Activated CD4-positive, alpha-beta T cell treated with anti-CD3 and anti-CD28 coated beads, Interleukin-10, Interleukin-2, amounts not matched to agents 100 ng/mL and 50 ng/mL, durations not matched to agents 16 hours and 8 hours (primary cell): ENCODE measurements at places on chromosomes 5 and 9.
A peak's percentile ranks its signal among the peaks of the same experiment; 100 is the strongest.

- no peak for DNase-seq
Measured at GRCh38 chr9:110526426-110526825, 53.1 kb downstream of the SVEP1 start.

DNA sequence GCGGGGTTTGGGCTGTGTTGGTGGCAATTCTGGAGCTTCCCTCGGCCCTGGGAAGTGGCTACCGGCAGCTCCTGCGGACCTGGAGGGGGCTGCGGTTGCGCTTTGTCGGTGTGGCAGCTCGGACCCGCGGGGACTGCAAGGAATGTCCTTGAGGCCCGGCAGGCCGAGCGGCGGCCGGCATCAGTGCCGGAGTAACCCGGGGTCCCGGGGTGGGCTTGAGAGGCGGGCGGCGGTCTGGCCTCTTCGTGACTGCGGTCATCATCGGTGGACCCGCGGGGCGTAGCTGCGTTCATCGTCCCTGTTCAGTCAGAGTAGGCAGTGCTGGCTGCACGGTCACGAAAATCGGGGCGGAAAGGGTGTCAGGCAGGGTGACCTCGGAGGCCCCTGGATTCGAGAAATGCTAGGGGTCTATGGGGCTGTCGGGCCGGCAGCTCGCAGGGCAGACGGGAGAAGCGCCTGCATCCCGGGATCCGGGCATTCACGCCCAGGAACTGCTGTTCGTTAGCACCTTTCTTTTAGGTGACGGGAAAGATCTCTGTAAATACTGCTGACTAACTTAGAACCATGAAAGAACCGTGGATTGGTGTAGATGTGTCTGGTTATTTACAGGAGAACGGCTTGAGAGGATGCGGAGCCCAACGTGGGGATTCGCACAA, 474 bp downstream of the HMGCR start:
- DNase-seq, result peak; percentile 39

GRCh38 chr5:9515436-9515835, 30.4 kb downstream of the SEMA5A start:
- DNase-seq, result no peak

DNA sequence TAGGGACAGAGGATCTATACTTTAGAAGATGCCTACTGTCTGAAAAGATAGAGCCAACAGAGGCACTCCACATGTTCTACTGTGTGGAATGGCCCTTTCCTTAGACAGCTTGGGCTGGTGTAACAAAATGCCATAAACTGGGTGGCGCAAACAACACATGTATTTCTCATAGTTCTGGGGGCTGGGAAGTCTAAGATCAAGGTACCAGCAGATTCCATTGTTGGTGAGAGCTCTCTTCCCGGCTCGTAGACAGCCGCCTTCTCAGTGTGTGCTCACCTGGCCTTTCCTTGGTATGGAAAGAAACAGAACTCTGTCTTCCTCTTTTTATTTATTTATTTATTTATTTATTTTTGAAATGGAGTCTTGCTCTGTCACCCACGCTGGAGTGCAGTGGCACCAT, 70.9 kb downstream of the APTX start:
- DNase-seq, result no peak

DNA sequence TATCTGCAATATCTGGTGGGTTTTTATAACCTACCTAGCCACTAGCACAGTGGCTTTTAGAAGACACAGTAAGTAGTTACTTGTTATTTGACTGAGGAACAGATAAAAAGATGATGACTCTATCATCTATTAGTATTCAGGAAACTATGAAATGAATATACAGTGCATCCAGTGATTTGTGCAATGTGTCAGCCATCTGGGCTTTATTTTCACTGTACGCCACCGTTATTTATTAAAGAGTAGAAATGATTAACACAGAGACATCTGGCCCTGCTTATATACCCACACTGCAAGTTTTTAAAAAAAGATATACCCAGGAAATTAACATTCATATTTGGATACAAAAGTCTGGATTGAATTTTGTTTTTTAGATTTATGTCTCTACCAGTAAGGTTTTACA, 408.4 kb downstream of the PDE4D start:
- no peak for DNase-seq

DNA sequence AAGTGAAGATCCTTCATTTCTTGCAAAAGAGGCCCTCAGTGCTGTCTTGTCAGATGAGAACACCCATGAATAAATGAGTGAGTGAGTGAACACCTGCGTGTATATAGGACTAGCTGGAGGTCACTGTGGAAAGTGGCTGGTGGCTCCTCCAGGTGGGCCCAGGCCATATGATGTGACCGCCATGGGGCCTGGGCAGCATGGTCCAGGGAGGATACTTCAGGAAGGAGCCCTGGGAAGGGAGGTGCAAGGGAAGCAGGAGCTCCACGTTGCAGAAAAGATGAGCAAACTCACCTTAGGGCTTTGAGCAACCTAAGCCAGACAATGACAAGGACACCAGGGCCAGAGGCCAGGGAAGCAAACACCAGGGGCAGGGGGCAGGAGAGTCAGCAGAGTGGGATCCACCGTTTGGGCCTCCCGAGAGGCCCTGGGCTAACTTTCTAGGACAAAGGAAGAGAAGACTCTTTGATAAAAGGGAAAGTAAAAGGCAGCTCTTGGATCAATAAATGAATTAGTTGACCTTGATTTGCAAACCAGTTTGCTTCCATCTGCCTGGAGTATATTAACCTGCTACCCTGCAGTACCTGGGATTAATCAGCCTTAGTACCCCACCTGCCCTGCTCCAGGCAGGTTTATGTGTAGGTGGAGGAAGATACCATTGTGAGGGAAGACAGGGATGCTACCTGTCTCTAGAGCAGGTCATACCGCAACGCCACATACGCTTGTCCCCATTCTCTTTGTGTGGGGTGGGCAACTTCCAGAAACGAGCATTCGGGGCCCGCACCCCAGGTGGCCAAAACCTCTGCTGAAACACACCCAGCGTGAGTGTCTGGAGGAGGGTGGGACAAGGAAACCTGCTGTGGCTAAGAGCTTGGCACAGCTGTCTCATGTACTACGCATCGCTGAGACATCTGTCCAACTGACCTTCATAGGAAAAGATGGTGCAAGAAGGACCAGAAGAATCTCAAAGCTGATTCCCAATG, 51.4 kb upstream of the OLFM1 start:
- DNase-seq, result no peak

GRCh38 chr5:168590666-168591065, 11.5 kb upstream of the PANK3 start:
- DNase-seq, result no peak

- no peak for DNase-seq
Measured at GRCh38 chr5:90930756-90931431, 372.3 kb downstream of the ADGRV1 start.

GRCh38 chr9:98940276-98940675, 3.4 kb upstream of the COL15A1 start:
- DNase-seq, result no peak

GRCh38 chr5:1772634-1773033, 27.0 kb downstream of the MRPL36 start:
- no peak for DNase-seq

DNA sequence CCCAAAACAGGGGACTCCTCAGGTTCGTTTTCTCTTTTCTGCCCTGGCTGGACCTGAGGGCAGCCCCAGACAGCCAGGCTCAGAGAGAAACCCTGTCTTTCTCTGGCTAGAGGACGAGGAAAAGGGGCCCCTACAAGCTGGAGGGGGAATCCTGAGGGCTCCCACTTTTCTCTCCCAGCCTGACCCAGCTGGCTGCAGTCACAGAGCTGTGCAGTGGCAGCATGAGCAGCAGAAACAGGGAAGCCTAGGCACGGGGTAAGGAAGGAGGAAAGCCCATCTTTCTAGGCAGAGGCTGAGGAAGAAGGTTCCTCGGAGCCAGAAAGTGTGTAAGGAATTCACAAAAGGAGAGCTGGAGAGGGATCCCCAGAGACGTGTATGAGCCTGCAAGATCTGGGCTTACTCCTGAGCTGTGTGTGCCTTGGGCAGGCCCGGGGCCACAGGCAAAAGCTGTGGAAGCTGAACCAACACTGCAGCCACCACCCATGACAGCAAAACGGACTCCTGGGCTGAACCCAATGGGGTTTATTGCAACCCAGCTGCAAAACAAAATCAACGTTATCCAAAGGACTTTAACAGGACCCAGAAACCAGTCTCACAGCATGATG, 16.2 kb downstream of the CAMSAP1 start:
- DNase-seq, result no peak

GRCh38 chr5:143236682-143237081, 166.8 kb downstream of the NR3C1 start:
- no peak for DNase-seq

GRCh38 chr5:167720259-167720658, 571.2 kb upstream of the WWC1 start:
- DNase-seq, result no peak

DNA sequence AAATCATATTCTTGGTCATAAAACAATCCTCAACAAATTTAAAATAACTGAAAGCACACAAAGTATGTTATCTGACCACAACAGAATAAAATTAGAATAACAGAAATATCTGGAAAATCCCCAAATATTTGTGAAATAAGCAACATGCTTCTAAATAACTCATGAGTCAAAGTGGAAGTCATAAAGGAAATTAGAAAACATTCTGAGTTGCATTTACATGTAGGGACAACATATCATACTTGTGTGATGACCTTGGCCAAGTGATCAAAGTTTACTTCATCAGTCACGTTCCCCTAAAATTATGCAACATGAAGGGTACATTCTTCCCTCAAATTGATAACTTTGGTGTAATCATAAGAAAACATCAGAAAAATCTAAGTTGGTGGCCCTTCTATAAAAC, 64.7 kb downstream of the CSF2 start:
- no peak for DNase-seq

GRCh38 chr9:13100914-13101572, 178.4 kb downstream of the MPDZ start:
- DNase-seq, result no peak

DNA sequence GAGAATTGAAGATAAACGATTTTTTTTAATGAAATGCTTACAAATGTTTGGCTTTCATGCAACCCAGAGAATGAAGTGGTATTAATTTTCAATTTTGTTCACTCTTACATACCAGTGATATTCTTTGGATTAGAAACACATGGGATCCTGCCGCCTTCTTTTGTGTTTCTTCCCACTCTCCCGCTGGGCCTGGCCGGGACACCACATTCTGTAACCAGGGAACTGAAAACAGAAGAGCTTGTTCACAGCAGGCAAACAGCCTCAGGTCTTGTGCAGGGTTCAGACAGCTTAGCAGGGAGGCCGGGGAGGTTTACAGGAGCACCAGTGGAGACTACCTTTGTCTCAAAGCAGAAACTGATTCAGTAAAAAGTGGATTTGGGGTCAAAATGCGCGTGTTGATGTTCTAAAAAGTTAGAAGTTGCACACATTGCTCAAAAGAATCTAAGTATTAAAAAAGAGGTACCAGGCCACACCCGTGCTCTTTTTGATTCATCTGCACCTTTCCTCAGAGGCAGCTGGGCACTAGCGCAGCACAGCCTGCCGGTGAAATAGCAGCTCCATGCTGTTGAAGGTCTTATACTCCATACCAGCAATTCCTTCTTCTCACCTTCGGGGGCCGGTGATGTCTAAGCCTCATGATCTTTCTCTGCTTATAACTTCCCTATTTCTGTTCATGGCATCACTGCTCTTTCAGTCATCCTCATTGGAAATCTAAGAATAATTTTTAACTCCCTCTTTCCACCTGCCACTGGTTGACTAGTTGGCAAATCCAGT, 67.1 kb downstream of the GRAMD2B start:
- DNase-seq, result no peak

DNA sequence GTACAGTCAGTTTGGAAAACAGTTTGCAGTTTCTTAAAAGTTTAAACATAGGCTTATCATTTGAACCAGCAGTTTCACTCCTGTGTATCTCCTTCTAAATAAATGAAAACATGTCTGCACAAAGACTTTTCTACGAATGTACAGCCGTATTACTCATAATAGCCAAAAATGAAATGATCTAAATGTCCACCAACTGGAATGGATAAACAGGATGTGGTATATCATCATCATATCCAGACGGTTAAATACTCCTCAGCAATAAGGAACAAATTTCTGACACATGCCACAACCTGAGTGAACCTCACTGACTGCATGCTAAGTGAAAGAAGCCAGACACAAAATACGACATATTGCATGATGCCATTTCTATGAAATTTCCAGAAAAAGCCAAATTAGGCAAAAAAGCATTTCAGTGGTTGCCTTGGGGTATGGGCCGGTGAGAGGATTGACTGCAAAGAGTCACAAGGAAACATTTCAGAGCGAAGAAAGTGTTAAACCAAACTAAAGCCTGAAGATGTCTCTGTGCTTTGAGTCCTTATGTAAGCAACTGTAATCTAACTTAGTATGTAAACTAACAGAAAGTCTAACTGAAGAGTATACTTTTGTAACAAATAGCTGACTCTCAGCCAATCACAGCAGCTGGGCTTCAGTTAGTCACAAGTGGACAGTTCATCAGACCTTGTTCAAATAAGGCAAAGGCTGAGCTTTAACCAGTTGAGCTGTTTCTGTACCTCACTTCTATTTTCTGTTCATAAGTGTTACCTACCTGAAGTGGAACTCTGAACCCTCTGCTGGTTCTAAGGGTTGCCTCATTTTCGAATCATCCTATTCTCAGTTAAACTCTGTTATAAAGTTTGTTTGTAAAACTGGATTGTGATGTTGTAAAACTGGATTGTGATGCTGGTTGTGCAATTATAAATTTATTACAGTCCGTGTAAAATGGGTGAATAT, 65.2 kb downstream of the TRIO start:
- DNase-seq, result peak; percentile 45

- no peak for DNase-seq
Measured at GRCh38 chr5:108878756-108879155, 131.1 kb downstream of the FER start.

DNA sequence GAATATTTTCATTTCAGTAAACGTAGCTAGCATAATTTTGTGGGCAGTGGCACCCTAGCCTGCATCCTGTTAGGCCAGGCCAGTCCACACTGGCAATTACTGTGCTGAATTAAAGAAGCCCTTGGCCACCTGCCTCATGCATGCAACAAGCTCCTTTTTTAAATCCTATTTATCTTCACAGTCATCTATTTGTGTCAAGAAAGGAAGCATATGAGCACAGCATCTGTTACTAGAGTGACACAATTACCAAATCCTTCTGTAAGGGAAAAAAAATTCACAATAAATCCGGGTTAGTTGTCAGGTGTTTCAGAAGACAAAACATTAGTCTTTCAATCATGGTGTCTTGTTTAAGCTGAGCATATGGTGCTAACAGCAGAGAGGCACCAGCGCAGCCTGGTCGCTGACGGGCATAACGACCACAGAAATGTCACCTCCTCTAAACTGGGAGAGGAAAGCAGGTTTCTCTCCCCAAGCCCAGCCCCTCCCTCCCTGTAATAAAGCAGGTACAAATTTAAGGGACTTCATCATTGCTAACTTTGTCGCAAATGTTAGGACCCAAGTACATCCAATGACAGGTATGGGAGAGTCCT, 520.6 kb downstream of the CTNND2 start:
- DNase-seq, result no peak

GRCh38 chr9:115673599-115673998, 480.0 kb upstream of the PAPPA start:
- no peak for DNase-seq

GRCh38 chr5:119028575-119028974, 40.2 kb upstream of the DTWD2 start:
- no peak for DNase-seq

GRCh38 chr5:156913719-156914370, 49.2 kb downstream of the TIMD4 start:
- peak; percentile 60 for DNase-seq

- DNase-seq, result no peak
Measured at GRCh38 chr5:171647904-171648260, 137.7 kb upstream of the SMIM23 start.
